ENCODE measurements at places on chromosomes 6 and 20.

DNA sequence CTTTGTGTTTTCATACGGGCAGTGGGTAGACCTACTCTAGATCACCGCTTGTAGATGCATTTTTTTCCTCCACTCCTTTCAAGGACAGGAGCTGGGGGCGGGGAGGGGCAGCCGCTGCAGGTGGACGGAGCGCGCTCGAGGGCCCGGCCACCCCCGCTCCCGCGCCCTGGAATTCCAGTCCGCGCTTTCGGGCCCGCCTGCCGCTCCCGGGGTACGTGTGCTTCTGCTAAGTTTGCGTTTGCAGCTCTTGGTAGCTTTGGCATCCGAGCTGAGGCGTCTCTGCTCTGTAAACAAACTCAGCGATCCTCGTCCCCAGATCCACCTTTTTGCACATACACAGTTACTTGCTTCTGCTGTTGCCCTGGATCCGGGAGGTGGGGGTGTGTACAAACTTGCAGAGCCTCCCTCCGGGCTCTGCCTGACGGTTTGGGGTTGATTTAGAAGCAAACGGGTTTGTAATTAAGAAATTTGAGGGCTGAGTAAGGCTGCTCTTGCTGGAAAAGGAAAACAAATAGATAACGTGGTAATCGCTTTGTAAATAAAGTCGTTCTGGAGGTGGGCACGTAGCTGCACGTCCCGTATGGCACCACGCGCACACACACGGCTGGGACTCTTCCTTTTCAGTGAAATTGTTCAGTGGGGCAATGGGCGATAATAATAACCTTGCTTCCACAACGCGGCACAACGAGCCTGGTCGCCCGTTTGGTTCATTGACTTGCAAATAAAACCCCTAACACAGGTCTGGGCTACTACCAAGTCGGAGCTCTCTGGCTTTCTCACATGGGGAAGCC is 973 bp upstream of the CITED2 start:
- DNase-seq, result peak; percentile 99

- no peak for DNase-seq
Observed at GRCh38 chr6:13445005-13445743, 42.2 kb downstream of the GFOD1 start.

GRCh38 chr20:17443131-17443858 is 87.9 kb downstream of the BFSP1 start:
- DNase-seq, result no peak

- no peak for DNase-seq
Observed at GRCh38 chr6:25524542-25524941, 127.5 kb upstream of the SCGN start.

DNA sequence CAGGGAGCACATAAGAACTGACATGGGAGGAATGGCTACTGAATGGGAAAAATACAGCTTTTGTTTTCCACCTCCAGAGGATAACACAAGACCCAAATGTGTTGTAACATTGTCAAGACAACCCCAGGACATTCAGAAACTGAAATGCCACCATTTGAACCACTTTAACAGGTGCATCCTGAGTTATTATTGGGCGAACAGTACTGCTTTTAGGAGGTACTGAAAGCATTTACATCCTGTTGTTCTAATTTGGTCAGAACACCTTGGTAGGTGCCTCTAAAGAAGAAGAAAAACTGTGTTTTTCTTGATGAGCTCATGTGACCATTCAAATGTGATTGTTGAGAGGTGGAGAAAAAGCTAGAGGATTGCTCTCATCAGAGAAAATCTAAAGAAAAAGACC is 6.4 kb upstream of the TXNDC5 start:
- DNase-seq, result no peak

DNA sequence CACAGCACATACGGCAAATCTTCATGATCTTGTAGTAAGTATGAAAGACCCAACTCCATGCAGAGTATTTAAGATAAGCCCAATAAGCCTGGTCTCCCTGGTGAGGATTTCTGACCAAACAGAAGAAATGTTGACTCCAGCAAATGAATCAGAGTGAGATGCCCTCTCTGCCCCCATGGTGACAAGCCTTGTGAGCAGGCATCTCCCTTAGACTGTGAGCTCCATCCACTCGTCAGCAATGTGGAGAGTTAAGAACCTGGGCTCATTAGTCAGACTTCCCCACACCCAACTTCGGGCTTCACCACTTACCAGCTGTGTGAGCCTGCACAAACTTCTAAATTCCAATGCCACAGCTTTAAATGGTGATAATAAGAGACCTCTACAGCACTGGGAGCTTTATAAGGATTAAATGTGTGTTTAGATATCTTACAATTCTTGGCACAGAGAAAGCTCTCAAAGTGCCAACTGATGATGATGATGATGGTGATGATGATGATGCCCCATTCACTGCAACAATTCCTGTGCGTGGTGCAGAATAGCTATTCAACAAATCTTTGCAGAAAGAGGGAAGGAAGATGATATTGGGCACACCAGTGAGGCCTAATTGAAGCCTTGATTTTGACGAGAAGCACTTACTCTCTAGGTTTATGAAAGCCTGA is 253.4 kb upstream of the TAB2 start:
- DNase-seq, result no peak

DNA sequence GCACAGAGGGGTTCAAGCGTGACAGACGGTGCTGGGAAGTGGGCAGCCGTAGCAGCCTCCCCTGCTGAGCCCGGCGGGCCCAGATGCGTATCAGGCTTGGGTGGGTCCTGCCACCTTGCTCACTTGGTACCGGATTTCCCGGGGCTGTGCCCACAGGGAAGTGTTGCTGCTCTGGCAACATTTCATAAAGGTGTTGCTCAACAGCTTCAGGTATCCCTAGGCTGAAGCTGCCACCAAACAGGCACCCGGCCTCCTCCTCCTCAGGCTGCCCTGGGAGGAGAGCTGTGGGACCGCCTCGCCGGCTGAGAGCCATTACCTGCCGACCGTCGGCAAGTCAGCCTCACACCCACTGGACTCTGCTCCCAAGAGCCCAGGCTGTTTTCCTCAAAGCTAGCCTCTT is 11.5 kb downstream of the PSMG4 start:
- DNase-seq, result no peak

DNA sequence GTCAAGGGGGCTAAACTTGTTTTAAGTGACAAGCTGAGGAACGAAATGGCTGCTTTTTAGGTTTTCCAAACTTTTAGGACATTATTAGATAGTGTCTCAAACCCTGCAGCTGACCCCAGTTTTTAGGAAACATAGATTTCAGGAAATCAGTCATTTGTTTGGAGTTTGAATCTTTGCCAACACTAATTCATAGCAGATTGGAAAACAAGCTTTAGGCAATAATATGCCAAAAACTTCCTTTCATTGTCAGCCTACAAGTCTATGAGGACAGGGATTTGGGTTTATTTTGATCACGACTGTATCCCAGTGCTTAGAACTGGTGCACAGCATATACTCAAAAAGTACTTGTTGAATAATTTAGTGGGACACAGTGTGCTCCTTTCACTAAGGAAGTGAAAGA is 123.2 kb downstream of the TINAG start:
- no peak for DNase-seq

DNA sequence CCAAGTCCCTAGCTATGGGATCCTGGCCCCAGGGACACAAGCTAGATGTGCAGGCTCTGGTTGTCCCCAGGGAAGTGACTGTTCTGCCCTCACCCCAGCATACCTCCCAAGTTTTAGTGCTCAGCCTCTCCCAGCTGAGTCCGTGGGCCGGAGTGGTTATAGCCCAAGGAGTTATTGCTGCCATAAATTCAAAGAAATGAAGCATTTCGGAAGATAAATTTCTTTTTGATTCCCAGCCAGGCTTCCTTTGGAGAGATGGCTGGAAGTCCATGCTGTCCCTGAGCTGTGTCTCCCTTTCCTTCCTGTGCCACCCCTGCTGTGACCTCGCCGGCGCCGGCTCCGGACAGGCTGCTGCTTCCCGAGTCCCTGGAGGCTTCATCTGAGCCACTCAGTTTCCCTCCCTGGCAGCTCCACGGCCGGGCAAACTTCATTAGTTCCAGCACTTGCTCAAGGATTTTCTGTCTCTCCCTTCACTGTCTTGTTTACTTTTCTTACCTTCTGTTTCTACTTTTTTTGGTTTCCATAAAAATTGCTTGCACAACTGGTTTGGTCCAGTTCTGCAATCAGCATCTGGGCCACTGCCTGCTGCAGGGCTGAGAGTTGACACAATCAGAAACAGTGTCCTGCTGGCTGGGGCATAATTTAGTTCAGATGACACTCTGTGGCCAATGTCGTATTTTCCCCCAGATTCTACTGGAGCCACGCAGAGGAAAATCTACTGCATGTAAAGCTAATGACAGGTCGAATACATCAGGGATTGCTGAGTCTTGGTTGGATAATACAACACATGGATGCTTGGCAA is 225.5 kb downstream of the SYNDIG1 start:
- no peak for DNase-seq

DNA sequence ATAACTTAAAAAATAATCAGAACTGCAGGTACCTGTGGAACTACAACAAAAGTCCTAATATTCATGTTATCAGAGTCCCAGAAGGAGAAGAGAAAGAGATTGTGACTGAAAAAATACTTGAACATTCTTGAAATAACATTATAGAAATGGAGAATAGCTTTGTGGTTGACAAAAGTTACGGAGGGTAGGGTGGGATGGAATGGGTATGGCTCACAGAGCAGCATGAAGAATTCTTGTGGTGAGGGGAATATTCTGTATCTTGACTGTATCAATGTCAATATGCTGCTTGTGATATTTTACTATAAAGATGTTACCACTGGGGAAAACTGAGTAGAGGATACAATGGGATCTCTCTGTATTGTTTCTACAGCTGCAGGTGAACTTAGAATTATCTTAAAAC is 122.5 kb downstream of the DST start:
- DNase-seq, result no peak

GRCh38 chr6:137165375-137166246 is 7.8 kb downstream of the IL22RA2 start:
- no peak for DNase-seq

GRCh38 chr6:34468378-34468892 is 2.6 kb downstream of the PACSIN1 start:
- no peak for DNase-seq

- peak; percentile 48 for DNase-seq
Observed at GRCh38 chr20:54103067-54103761, 32.8 kb upstream of the BCAS1 start.

DNA sequence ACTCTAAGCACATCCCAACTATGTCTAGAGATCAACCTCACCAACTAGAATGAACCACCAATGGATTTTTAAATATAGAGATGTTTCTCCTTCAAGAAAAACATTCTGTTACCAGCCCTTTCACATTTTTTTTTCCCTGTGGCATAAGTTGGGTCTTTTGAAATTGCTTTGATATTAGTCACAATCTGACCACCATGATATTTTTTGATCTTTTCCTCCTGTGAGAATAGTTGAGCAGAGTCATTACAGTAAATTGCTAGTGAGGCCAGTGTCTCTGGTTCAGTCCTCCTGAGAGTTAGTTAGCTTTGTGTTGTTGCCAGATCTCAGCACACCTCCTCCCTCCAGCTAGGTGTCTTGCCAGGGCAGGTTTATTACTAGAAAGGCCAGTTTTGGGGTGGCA is 79.7 kb upstream of the MYLIP start:
- no peak for DNase-seq

Data from retina (tissue), 1 donor.